Fibroblast of skin of scalp (primary cell): ENCODE measurements at places on chromosomes 5 and 9.
A peak's percentile ranks its signal among the peaks of the same experiment; 100 is the strongest.

GRCh38 chr9:38082446-38083287, 13.6 kb upstream of the SHB start:
- no peak for DNase-seq

- DNase-seq: no peak
Measured at GRCh38 chr9:92725766-92726165, 38.9 kb downstream of the BICD2 start.

DNA sequence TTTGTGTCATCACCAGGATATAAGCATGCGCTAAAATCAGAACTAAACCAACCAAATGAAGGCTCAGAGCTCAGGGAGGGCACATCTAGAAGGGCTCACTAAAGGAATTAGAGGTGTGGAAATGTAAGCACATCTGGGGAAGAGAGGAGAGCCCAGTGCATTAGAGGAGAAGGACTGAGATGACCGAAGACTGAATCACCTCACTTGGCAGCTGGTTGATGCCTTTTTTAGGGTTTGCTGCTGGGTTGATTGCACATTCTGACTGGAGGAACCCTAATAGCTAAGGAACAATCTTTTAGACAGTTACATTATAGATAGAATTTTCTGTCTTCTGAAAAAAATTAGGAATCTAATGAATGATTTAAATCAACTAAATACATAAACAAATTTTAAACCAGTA, 8.2 kb upstream of the IFNA21 start:
- no peak for DNase-seq

DNA sequence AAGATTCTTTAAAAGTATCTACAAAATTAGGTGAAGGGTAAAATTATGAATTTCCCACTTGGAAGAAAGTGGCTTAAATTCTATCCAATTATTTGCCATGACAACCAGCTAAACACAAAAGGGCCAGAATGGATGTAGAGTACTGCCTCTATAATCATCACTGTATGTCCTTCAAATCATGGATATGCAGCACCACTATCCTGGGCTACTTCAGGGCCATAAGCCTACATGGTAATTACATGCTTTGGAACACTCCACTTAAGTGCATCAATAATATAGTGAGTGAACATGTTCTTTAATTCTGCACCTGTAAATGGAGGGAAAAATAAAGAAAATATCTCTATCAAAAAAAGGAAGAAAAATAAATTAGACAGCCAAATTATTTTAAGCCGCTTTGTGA, 575.2 kb downstream of the ISL1 start:
- no peak for DNase-seq

DNA sequence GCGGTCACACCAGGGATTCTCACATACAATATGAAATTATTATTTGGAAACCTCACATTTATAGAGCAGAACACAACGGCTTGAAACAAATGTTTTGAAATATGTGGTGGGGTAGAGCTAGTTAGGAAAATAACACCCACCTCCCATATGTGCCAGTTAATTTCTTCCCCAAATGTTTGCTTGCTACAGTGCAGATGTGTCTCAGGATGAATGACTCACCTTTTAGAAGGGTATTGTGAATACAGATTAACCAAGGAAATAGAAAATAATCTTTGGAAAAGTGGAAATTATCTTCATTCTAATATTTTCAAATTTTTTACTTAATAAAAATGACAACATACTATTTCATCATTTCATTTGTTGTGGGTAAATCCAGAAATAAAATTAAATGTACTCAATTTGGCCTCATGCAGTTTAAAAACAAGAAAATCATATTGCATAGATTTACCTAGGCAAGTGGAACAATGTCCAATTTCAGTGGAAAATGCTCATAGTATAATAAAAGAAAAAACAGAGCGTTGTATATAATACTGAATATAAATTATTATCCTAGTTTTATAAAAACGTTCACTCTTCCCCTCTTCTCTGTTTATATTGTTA, 39.3 kb upstream of the RICTOR start:
- no peak for DNase-seq

- DNase-seq: peak; percentile 68
Measured at GRCh38 chr5:160312134-160312959, at the start of gene CCNJL. Gene CCNJL (minus strand): TSS chr5:160312564. CDS start chr5:160311923, 641 bp downstream.
